ENCODE measurements at places on chromosomes 7 and 10. TPM values are rescaled to one million over a fixed set of nuclear protein-coding genes. Genes with fewer than 3 reads are reported as not detected.

DNA sequence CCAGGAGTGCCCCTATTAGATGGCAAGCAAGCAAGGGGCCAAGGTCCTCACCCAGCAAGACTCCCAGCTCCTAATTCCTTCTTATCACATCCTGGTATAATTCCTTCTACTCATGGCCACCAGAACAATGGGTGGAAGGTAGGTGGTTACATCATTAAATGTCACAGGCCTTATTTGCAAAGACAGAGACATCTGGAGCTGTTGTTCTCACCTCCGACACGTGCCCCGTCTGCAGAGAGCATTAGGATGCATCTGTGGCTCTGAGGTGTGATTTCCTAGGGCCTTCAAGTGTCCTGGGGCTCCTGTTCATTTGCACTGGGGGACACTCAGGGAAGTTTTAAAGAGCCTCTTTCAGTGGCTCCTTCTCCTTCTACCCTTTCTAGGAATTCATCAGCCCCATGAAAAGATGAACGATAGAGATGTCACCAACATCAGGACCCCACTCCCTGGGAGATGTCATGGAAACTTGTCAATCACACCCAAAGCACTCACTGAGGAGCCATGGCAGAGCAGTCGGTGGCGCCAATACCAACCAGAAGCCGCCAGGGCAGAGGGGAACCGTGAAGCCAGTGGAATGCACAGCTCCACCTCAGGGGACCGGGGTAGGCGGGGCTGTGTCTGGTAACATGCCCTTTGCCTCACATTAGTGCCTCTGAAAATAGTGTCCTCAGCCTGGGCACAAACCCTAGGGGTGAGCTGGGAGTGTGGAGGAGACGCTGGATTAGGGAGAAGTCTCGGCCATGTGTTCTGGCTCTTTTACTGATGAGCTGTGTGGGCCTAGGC is 2.9 kb upstream of the ATP6V0E2 start:
- no peak for DNase-seq
- peaks cover 7% of the 10 kb centered on the region for H3K4me1 ChIP-seq
- no peaks in the 10 kb centered on the region for H3K27me3 ChIP-seq
- H3K36me3 ChIP-seq, result no peaks in the 10 kb centered on the region
- H3K27ac ChIP-seq, result no peak overlapping the region

GRCh38 chr7:19772841-19773760 is at the start of gene TMEM196:
TSS of gene TMEM196 (minus strand) at chr7:19773617. CDS start at chr7:19772696, 921 bp downstream.
- no peak for DNase-seq
- peak within 1 kb of the TSS; percentile 5 for H3K4me3 ChIP-seq
- no peaks in the 10 kb centered on the region for H3K27me3 ChIP-seq
- H3K27ac ChIP-seq, result no peak within 1 kb of the TSS
- H3K36me3 ChIP-seq, result no peaks in the 10 kb centered on the region

Gene OPN4
- total RNA-seq, result not detected

- H3K36me3 ChIP-seq, result no peaks in the 10 kb centered on the region
- H3K27me3 ChIP-seq, result no peaks in the 10 kb centered on the region
- no peak for DNase-seq
- no peaks in the 10 kb centered on the region for H3K4me1 ChIP-seq
- H3K4me3 ChIP-seq, result no peak overlapping the region
- no peak overlapping the region for H3K27ac ChIP-seq
Measured at GRCh38 chr7:28088032-28088431, 92.6 kb downstream of the JAZF1 start.

Gene TAS2R41
- total RNA-seq, result 1.3 TPM

Gene PTN
- 0.48 TPM for total RNA-seq

GRCh38 chr10:62760401-62760800 is 44.1 kb upstream of the ADO start:
- H3K27me3 ChIP-seq, result no peaks in the 10 kb centered on the region
- no peak overlapping the region for H3K4me3 ChIP-seq
- H3K4me1 ChIP-seq, result no peaks in the 10 kb centered on the region
- DNase-seq, result no peak
- peak overlapping the region; percentile 49 for H3K27ac ChIP-seq
- H3K36me3 ChIP-seq, result no peaks in the 10 kb centered on the region

DNA sequence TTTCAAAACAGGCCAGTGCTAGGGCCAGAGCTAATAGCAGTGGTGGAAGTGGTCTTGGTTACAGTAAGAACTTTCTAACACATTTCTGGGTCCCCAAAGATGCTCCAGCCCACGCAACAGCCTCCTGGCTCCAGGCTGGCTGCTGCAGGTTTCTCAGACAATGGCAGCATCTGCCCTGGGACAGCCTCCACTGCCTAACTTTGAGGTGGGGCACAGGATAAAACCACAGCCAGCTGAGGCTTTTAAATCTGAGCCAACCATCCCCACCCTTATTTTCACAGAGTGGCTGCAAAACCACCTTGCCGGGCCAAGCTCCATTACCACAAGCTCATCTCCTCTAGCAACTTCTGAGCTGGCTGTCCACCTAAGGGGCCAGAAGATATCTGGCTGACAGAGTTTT is 84.8 kb downstream of the FAM53B start:
- no peak overlapping the region for H3K4me3 ChIP-seq
- H3K36me3 ChIP-seq, result no peaks in the 10 kb centered on the region
- H3K4me1 ChIP-seq, result peaks cover 15% of the 10 kb centered on the region
- no peak overlapping the region for H3K27ac ChIP-seq
- DNase-seq, result no peak

GRCh38 chr10:86954681-86955500 is 2.5 kb downstream of the MMRN2 start:
- DNase-seq, result no peak
- H3K27ac ChIP-seq, result peak overlapping the region; percentile 85
- H3K4me1 ChIP-seq, result peaks cover 16% of the 10 kb centered on the region

DNA sequence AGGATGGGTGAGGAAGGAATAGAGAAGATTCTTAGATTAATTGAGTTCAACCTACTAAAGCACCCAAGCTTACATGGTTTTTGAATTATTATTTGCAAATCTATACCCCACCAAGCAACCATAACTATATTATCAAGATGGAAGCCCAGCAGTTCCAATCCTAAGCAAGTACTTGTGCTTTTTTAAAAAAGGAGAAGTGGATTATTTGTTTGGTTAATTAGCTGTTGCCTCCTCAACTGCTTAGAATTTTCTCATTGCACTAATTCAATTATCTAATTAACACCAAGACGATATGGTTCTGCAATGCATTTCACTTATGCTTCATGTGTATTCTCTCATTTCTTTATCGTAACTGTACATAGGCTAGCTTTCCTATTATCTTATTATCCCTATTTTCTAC is 27.3 kb upstream of the WIPF3 start:
- DNase-seq, result no peak
- H3K27me3 ChIP-seq, result no peaks in the 10 kb centered on the region
- H3K4me1 ChIP-seq, result no peaks in the 10 kb centered on the region
- no peaks in the 10 kb centered on the region for H3K36me3 ChIP-seq

DNA sequence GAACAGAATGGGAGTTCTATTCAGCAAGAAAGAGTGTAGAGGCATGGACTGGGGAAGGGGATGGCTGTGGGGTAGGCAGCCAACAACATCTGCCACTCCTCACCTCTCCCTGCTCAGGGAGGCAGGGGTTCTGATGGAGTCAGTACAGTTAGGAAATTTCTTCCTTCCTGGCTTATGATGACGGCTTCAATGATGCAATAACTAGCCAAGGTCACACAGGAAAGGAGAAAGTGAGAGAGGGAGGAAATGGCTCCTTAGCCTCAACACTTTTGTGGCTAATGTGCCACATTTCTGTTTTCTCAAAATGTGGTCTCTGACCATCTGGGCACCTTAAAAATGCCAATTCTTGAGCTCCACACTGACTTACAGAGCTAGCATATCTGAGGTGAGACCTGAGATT is 79.3 kb upstream of the PDZD8 start:
- no peaks in the 10 kb centered on the region for H3K36me3 ChIP-seq
- no peak overlapping the region for H3K4me3 ChIP-seq
- H3K27ac ChIP-seq, result no peak overlapping the region
- no peak for DNase-seq

Gene METTL27
- 1.6 TPM for total RNA-seq

GRCh38 chr10:70622981-70623844 is 20.7 kb upstream of the PRF1 start:
- DNase-seq, result no peak
- no peak overlapping the region for H3K27ac ChIP-seq
- no peak overlapping the region for H3K4me3 ChIP-seq
- H3K36me3 ChIP-seq, result no peaks in the 10 kb centered on the region
- no peaks in the 10 kb centered on the region for H3K4me1 ChIP-seq
- H3K27me3 ChIP-seq, result no peaks in the 10 kb centered on the region

DNA sequence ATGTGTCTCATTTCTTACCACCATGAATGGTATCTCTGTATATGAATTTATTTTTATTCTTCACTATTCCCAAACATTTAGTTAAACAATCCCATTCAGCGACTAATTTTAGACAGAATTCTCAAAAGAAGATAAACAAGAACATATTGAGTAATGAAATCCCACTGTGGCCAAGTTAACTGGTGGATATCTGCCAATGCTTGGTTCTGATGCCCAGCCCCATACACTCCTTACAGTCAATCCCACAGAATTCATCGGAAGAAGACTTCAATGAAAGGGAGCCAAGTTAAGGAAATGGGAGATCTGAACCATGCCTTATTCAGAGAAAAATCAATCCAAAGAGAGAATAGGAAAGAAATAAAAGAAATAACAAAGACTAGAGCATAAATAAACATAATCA is 518.0 kb downstream of the XPNPEP1 start:
- no peak overlapping the region for H3K4me3 ChIP-seq
- no peaks in the 10 kb centered on the region for H3K36me3 ChIP-seq
- DNase-seq, result no peak
- H3K4me1 ChIP-seq, result no peaks in the 10 kb centered on the region
- no peaks in the 10 kb centered on the region for H3K27me3 ChIP-seq

DNA sequence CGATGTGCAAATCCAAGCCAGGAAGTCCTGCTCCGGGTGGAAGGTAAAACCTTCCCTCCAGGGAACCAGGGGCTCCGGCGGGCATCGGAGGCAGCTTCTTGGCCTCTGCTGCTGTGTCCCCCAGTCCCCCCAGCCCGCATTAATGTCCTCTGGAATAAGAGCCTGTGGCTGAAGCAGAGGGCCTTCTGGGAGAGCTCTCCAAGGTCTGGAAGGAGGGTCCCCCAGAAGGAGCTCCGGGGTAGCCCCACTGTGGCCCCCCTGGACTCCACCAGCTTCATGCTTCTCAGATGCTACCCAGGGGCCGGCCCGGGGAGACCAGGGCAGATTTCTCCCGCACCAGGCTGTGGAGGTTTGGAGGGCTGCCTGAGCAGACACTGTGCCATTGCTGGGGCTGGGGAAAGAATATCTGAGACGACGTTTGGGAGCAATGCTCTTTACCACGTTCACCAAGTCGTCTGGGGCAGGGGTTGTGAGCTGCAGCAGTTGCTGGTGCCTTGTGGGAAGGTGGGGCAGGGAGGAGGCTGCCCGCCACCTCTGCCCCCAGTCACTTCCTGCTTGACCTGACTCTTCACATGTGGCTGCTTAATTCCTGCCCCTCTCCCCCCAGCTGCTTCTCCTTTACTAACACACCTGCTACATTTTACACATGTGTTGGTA is 8.3 kb downstream of the ZNF853 start:
- H3K4me1 ChIP-seq, result no peaks in the 10 kb centered on the region
- no peaks in the 10 kb centered on the region for H3K27me3 ChIP-seq
- H3K4me3 ChIP-seq, result no peak overlapping the region
- no peak overlapping the region for H3K27ac ChIP-seq
- no peak for DNase-seq
- peaks cover 6% of the 10 kb centered on the region for H3K36me3 ChIP-seq

Gene PLAC9
- 7.5 TPM for total RNA-seq

Gene UTF1
- total RNA-seq, result not detected

- no peaks in the 10 kb centered on the region for H3K36me3 ChIP-seq
- peak; percentile 58 for DNase-seq
- no peaks in the 10 kb centered on the region for H3K4me1 ChIP-seq
- H3K4me3 ChIP-seq, result peak overlapping the region; percentile 12
- peak overlapping the region; percentile 80 for H3K27ac ChIP-seq
Measured at GRCh38 chr7:74312418-74313028, 23.3 kb downstream of the CLIP2 start.

DNA sequence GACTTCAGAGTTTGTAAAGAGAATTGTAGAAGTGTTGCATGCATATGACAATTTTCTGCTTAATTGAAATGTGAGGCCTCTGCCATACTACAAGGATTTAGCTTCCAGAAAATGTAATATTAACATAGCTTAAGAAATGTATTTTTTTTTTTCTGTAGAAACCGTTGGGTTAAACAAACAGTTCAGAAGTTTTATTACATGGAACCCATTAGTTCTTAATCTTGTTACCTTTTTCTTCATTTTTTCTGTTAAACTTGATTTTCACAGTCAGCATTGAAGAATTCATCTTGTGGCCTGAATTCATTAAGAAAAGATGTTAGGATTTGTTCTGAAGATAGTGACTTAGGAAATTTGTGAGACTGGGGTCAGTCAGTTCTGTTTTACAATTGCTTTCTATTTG is 4.9 kb downstream of the PTEN start:
- no peaks in the 10 kb centered on the region for H3K36me3 ChIP-seq
- peaks cover 7% of the 10 kb centered on the region for H3K4me1 ChIP-seq
- H3K27ac ChIP-seq, result peak overlapping the region; percentile 32
- DNase-seq, result no peak

DNA sequence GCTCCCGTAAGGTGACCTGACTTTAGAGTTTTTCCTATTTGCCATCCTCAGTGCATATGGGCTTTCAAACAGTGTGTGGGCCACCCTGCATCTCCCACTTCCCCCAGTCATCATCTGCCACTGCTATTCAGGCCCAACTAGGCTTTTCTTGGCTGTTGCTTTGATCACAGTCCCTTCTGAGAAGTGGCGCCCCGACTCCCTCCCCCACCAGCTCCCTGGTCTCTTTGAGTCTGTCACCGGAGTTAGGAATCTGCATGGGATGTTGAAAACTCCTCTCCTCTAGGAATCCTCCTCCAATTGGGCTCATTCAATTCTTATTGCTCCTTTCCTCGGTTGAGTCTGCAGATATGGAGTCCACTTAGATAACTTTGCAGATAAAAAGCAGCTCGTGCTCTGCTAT is 32.1 kb downstream of the HIF1AN start:
- H3K27ac ChIP-seq, result no peak overlapping the region
- H3K27me3 ChIP-seq, result peaks cover 70% of the 10 kb centered on the region
- no peak overlapping the region for H3K4me3 ChIP-seq
- no peaks in the 10 kb centered on the region for H3K4me1 ChIP-seq

Gene FAM171A1
- 11.7 TPM for total RNA-seq

Gene FAM25C
- total RNA-seq, result not detected

DNA sequence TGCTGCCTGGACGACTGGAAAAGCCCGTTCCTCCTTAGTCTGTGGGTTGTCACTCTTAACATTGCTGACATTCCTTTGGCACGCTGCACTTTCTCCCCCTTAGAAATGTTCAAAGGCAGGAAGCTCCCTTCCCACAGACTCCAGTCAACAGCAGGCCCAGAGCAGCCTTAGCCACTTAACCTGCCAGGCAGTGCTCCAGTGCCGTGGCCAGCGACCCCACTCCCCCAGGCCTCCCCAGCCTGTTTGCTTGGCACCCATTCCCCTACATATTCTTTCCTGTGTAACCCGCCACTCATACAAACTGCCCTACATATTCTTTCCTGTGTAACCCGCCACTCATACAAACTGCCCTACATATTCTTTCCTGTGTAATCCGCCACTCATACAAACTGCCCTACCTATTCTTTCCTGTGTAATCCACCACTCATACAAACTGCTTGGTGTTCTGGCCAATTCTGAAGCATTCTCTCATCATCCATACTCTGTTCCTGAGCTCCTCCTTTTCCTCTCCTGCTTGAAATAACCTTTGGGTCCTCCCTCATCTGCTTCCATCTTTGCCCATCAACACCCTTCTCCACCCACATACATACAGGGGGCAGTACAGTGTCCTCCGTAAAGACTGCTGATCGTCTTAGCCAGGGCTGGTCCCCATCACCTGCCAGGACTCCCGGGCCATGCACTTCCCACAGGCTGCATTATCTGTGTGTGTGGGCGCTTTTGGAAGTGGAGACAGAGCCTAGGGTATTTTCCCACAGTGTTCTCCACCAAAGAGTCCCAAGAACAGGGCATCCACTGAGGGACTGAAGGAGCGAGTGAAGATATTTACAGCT is 57.3 kb downstream of the ADARB2 start:
- H3K27ac ChIP-seq, result no peak overlapping the region
- H3K4me1 ChIP-seq, result no peaks in the 10 kb centered on the region
- no peak for DNase-seq
- H3K4me3 ChIP-seq, result no peak overlapping the region
- H3K27me3 ChIP-seq, result peaks cover 10% of the 10 kb centered on the region
